ENCODE measurements at places on chromosomes 16 and 17. TPM values are rescaled to one million over a fixed set of nuclear protein-coding genes. Genes with fewer than 3 reads are reported as not detected.

DNA sequence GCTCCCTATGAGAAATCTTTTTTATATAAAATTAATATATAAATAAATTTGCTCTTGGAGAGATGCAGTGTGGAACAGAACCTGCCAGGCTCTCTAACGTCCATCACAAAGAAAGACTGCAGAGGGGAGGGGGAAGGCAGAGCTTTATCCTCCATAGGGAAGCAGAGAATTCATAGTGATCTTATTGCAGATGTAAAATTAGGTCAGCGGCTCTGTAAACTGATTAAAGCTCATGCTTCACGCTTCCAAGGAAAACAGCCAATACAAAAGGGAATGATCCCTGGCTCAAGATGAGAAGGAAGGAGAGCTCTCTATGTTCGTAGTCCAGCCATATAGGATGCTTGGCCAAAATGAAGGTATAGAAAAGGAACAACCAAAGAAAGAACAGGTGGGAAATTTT is 532.3 kb upstream of the PSMD7 start:
- no peak for DNase-seq

Gene CCL8
- 2.1 TPM for total RNA-seq

- no peak for DNase-seq
These were observed 40.7 kb downstream of the DNAJA2 start for GRCh38 chr16:46932802-46933201.

Gene PABPN1L
- not detected for total RNA-seq

DNA sequence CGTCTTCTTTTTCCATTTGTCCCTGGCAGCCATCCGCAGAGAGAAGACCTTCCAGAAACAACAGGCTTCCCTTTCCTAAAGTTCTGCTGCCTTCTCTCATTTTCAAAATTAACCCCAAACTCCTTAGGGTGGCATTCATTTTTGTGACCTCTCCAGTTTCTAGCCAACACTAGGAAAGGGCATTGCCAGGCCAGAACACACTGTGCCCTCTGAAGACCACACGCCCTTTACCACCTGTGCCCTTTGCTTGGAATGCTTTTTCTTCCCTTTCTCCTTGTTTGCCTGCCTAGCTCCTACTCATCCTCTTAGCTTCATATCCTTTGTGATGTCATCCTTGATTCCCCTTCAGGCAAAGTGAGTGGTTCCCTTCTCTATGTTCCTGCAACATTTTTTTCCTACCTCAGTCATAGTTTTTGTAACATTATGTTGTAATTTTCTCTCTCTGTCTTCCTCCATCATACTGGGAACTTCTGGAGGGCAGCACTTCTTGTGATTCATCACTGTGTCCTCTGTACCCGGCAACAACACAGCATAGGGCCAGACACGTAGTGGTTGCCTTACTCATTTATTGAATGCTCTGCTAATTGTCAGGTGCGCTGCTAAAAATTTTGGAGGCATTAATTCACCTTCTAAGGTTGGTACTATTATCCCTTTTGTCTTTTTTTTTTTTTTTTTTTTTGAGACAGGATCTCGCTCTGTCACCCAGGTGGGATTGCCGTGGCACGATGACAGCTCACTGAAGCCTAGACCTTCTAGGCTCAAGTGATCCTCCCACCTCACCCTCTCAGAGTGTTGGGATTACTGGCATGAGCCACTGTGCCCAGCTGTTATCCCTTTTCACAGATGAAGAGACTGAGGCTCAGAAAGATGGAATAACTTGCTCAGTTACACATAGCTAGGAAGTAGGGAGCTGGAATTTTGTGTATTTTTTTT is 1.0 kb downstream of the KAT8 start:
- no peak for DNase-seq

GRCh38 chr17:81135505-81136278 is 29.6 kb upstream of the PVALEF start:
- no peak for DNase-seq

GRCh38 chr17:74484066-74484465 is 17.6 kb downstream of the CD300A start:
- peak; percentile 73 for DNase-seq

DNA sequence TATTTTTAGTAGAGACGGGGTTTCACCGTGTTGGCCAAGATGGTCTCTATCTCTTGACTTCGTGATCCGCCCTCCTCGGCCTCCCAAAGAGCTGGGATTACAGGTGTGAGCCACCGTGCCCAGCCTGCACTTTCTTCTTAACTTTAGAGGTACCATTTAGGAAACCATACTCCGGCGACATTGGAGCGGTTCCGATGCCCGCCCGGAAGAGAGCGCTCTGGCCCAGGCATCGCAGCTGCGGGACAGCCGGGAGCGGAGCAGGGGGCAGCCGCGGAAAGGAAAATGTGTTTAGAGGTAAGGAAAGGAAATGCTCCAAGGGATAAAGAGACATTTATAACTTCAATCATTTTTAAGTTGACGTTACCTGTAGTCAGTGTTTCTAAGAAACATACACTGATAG is 6.0 kb upstream of the HS3ST3B1 start:
- no peak for DNase-seq

Gene USP6
- total RNA-seq, result 0.26 TPM

Gene CACNB1
- total RNA-seq, result 5.1 TPM

DNA sequence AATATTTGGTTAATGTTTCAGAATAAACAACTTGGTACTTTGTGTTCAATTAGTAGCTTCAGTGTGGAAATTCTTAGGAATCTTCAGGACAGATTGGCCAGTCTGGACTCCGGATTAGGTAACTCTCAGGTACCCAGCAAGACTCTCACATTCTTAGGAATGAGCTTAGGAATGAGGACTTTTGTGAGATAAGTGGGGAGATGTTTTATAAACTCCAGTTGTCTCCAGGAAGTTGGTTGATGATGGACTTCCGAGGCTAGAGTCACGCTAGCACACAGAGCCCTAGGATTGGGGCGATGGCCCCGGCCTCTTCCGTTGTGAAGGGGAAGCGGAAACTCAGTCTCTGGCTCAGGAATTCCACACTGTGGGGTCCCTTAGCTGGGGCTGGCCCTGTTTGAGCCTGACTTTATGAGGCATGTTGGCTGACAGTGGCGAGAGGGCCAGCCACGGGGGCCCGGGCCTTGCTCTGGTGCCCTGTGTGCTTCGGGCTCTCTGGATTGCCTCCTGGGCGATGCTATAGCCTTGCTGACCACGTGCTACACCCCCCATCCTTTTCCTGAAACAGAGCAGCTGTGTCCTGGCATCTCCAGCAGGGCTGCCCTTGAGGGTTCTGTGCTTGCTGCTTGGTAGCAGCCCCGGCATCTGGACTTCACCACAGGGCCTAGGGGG is 32.4 kb downstream of the RAB11FIP3 start:
- no peak for DNase-seq

Gene SLC12A4
- total RNA-seq, result 113 TPM

DNA sequence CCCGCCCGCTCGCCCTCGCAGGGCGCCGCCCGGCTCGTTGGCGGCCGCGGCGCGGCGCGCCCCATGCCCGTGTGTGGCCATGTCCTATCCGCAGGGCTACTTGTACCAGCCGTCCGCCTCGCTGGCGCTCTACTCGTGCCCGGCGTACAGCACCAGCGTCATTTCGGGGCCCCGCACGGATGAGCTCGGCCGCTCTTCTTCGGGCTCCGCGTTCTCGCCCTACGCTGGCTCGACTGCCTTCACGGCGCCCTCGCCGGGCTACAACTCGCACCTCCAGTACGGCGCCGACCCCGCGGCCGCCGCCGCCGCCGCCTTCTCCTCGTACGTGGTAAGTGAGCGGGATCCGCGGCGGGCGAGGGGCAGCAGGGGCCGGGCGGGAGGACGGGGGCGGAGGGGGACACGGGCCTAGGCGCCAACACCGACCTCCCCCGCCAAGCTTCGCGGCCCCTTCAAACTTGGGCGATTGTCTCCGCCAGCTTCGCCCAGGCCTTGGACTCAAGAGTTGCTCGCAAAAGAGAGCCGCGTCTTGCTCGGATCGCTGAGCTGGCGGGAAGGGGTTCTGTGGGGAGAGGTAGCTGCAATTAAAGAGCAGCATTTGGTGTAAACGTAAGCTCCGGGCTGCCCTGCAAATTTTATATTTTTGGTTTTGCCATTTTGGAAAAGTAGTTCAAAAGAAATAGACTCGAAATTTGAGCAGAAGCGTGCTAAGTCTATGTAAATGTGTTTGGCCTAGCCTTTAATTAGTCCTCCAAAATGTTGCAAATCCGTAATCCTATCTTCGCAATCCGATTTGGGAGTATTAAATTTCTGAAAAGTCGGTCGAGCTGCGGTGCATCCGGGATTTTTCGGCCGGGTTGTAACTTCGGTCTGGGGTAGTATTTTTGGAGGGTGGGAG is 702 bp downstream of the IRX5 start:
- no peak for DNase-seq

GRCh38 chr16:89319631-89319885 is 102.1 kb downstream of the ZNF778 start:
- DNase-seq, result no peak

GRCh38 chr16:26830428-26831127 is 236.1 kb upstream of the C16orf82 start:
- DNase-seq, result no peak

DNA sequence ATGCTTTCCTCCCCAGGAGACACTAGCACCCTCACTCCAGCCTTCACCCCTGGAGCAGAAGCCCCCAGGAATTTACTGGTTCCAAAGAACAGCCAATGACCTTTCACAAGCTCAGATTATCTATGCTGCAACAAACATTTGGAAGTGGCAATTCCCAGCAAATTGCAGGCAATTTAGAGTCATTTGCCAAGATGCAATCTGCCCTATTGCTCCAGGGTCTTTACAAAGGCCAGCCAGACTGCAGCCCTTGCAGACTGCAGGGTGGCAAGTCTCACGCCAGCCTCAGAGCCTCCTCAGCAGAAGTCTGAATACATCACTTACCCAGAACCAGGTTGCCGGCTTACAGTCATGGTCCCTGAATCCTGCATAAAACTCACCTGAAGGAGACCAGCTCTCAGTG is 21.8 kb downstream of the AXIN1 start:
- DNase-seq, result no peak

- DNase-seq, result no peak
These were observed 7.3 kb upstream of the DPEP3 start for GRCh38 chr16:67987460-67988160.

Gene SLC2A4
- 8.1 TPM for total RNA-seq

- peak; percentile 33 for DNase-seq
These were observed 15.9 kb upstream of the ADGRG1 start for GRCh38 chr16:57612494-57612893.

DNA sequence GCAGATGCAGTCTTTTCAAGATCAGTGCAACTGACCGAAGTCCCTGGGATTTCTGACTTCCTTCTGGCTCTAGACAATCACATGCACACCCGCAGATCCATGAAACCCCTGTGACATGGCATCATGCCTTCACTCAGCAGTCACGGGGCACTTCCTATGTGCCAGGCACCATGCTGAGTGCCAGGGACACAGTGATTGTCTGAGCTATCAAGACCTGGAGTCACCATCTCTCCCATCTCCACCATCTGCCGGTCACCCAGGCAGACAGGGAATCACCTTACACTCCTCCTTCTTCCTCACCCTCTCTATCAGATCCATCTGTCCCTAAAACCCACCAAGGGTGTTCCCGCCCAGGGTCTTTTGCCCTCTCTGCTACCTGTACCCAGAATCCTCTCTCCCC is 5.3 kb downstream of the BEAN1 start:
- DNase-seq, result peak; percentile 45

DNA sequence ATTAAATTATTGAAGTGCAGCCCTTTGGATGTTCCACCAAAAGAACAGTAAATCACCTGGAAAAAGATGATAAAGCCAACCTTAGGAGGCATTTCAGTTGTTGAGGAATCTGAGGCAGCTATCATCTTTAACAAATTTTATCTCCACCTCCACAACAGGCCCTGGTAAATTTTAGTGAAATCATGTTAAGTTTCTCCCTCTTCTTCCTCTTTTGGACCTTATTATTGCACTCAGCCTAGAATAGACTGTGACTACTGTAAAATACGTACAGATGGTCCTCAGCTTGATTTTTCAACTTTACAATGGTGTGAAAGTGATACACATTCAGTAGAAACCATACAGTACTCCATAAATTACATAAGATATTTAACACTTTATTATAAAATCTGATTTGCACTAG is 90.3 kb downstream of the USP32 start:
- DNase-seq, result no peak

Gene CD300A
- total RNA-seq, result 19.0 TPM

- DNase-seq, result peak; percentile 92
These were observed 23.2 kb downstream of the MAP3K14 start for GRCh38 chr17:45293413-45294211.

DNA sequence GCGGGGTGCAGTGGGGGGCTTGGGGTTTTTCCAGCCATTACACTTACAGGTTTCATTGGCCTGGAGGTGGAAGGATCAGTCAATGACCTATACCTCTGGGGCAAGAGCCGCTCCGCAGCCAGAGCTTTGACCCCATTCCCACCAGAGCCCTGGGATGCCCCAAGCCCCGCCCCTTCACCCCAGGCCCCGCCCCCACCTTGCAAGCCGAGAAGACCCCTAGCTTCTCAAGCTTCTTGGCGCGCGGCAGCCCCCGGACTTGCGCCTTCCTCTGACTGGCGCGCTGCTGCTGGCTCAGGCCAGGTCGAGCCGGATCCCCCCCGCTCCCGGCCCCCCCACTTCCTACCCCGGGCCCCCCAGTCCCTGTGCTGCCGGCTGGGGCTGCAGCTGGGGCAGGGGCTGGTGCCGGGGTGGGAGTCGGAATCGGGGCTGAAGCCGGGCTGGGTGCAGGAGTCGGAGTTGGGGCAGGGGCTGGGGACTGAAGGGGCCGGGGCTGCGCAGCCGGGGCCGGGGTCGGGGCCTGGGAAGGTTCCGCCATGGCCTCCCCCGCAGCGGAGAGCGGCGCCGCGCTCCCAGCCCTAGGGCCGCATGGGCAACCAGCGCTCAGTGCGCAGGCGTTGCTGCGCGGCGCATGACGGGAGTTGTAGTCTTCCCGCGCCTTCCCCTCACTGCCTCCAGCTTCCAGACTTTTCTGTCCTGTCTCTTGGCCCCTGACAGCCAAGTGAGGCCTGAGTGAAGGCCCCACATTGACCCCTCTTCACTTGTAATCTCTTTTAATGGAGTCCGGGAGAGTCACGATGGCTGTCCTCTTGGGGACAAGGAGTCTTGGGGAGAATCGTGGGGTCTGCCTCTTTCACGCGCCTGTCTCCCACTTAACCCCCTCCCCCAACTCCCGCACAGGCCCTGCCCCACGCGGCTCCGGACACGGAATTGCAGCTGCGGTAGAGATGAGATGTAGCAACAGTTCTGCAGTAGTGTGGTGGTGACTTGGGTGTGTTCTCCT is at the start of gene KAT2A:
Gene KAT2A (minus strand): TSS at position 598 of the 1,000 bp plus-strand sequence. CDS start 63 bp downstream, at position 535.
- peak; percentile 93 for DNase-seq

- no peak for DNase-seq
These were observed 136.1 kb downstream of the RAB11FIP4 start for GRCh38 chr17:31527606-31528005.

Measured in mesenteric fat pad (tissue), 1 donor.